ENCODE measurements at places on chromosomes 2 and 18.

- no peak for DNase-seq
These were observed 24.1 kb upstream of the ACVR1 start for GRCh38 chr2:157900203-157900602.

DNA sequence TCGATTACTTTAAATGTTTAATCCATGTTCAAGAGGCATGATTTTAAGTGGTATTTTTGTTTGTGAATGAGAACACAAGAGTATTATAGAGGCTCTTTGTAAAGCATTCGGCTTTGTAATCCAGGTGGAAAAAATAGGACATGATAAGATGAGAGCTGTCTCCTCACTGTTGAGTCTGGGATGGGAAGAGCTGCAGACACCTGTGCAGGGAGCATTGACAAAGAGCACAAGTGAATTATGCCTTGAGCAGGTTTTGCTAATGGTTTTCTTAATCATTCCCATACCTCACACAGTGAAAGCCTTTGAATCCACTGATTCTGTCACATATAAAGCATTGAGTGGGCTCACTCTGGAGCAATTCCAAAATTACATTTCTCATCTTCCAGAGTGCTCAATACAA lies 9.6 kb downstream of the COL6A3 start:
- no peak for DNase-seq

GRCh38 chr2:30679426-30680088 lies 127.7 kb downstream of the CAPN13 start:
- no peak for DNase-seq

- DNase-seq: no peak
These were observed 2182.7 kb upstream of the PIK3C3 start for GRCh38 chr18:39772155-39772919.

DNA sequence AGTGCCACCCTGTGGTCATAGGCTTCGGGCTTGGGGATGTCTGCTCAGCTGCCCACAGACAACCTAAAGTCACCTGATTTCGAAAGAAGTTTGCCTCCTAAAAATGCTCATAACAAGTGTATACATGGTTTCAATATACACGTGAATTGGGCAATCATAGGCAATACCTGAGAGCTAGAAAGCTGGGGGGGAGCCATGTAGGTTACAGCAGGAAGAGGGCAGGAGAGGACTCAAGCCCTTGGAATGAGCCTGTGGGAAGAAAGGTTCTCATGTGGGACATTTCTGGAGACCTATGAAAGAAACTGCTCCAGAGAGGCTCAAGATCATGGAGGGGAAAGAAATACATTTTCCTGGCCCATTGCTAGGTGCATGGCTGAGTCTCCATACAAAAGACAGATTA lies 109.7 kb downstream of the ACOXL start:
- DNase-seq: no peak

GRCh38 chr18:37634516-37634915 lies 68.9 kb upstream of the CELF4 start:
- DNase-seq: no peak

- DNase-seq: no peak
These were observed 9.3 kb upstream of the NARS1 start for GRCh38 chr18:57630754-57631595.

DNA sequence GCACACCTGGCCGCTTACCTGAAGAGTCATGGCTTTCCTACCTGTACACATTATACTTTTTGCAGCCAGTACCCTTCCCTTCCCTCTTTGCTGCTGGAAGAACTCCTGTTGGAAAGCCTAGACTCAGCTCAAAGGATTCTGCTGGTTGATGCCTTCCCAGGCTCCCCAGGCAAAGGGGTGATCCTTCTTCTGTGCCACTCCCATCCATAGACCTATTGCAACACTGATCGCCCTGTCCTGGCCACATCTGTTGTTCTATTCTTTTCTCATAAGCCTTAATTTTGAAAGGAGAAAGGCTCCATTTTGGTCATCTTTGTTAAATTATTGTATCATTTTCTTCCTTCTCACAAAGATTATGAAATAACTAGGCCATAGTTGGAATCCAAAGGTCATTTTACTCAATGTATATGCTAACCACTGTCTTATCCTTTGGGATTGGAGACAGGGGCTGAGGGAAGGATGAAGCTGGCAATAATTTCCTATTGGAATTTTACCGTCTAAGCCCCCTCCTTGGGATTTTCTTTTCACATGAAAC lies 3.4 kb upstream of the PRKCE start:
- no peak for DNase-seq

Data from activated naive CD4-positive, alpha-beta T cell treated with anti-CD3 and anti-CD28 coated beads, Interleukin-2, amount 50 U/mL, for 16 hours (primary cell).